NCI-H2029 (cell line): ENCODE measurements at places on chromosomes 16 and 17.

DNA sequence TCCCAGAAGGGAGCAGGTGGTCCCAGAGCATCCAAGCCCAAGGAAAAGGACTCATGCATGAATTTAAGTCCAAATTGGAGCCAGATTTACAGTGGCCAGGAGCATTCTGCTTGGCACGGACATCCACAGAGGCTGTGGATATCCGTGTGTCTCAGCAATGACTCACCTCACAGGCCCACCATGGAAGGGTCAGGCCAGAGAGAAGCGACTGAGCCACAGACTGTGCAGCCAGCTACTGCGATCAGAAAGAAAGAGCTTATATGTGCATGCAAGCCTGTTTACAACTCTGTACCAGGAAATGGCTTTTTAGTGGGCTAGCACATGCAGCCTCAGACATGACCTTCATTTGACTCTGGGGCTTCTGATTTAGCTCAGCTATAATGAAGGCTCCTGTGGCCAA, 231.0 kb downstream of the C16orf95 start:
- DNase-seq: no peak

DNA sequence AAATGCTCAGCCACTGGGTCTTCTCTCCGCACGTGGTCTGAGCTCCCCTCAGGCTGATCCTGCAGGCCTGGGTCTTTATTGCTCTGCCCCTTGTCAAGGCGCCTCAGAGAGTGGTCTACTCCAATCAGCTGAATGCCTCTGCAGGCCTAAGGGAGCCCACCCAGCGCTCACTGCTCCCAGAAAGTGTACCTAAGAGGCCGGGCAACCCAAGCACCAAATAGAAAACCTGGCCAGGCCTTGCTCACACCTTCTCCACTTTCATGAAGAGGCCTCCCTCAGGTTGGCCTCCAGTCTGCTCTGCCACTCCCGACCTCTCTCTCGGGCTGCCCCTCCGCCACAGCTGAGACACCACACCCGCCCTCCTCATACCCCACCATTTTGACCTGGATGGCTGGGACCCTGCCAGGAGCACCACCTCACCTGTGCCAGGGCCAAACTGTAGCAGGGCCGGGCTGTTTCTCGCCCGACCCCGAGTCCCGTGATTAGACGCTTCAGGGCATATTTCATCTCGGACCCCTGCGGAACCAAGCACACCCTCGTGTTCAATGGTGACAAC, 665 bp downstream of the MYBBP1A start:
- no peak for DNase-seq

GRCh38 chr17:64154717-64155116, 24.8 kb upstream of the ERN1 start:
- no peak for DNase-seq

GRCh38 chr17:41325126-41325525, 9.6 kb upstream of the KRTAP17-1 start:
- no peak for DNase-seq

DNA sequence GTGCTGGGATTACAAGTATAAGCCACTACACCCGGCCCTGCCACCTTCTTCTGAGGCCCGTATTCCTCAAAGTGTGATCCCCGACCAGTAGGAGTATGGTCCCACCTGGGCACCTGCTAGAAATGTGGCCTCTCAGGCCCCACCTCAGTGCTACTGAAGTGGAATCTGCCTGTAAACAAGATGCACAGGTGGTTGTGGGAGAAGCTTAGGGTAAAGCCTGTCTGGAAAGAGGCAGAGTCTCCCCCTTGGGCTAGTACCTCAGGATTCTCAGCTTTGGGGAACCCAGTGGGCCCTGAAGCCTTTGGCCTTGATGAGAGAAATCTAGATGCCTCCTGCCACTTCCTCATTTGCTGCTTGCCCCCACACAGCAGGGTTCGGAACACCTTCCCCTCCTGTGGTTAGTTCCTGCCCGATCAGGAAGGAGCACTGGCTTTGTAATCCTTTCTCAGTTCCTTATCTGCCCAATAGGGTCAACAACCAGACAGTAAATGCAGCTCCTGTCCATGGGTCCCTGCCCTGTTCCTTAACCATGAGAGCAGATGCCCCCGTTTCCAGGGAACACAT, 25.2 kb downstream of the TK2 start:
- no peak for DNase-seq

- no peak for DNase-seq
These were observed 10.6 kb upstream of the MFAP4 start for GRCh38 chr17:19397556-19398041.

DNA sequence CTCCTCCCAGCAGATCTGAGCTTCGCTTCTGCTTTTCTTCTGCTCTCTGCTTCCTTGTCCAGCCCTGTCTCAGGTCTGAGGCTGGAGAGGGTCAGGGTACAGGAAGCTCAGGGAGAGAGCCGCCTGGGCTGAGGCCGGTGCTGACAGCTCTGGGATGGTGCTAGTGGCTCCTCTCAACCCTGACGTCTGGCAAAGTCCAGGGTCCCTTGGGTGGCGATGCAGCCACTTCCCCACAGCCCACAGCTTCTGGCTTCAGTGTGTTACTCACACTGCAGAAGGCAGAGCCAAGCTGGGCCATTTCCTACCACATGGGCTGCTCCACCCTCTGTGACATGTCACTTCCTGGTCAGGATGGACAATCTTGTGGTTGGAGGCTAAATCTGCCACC, at the start of gene CD300C:
Gene CD300C, minus strand, starts transcription at position 273 of the 388 bp plus-strand sequence. CDS start 333 bp downstream, outside the sequence.
- DNase-seq: no peak

DNA sequence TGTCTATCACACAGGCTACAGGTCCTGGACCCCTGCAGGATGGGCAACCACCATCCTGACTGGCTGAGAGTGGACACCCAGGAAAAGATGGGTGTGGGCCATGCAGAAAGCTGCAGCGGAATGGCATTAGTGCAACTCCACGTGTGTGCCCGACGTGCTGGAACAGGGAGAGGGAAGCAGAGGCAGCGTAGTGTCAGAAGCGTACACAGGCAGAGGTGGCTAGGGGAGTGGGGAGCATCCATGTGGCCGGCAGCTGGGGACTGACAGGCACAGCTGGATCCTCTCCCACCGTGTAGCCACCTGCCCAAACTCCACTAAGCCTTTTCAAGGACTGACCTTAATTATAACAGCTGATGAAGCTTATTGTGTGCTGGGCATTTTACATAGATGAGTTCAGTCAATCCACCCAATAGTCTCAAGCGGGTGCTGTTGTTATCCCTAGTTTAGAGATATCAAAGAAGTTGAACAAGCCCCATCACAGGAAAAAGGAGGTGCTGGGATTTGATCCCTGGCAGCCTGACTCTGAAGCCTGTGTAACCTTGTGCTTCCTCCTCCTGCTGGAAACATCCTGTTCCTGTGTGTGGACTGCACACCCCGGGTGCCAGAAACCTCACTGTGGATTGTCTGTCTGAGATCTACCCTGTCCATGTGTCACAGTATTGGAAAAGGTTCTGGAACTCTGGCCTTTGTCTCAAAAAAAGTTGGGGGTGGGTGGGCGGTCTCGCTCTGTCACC, 114.0 kb downstream of the PRKCA start:
- no peak for DNase-seq

- DNase-seq: no peak
These were observed 135.6 kb downstream of the BANP start for GRCh38 chr16:88086571-88087516.

- no peak for DNase-seq
These were observed 45.8 kb downstream of the NOS2 start for GRCh38 chr17:27754549-27754948.

DNA sequence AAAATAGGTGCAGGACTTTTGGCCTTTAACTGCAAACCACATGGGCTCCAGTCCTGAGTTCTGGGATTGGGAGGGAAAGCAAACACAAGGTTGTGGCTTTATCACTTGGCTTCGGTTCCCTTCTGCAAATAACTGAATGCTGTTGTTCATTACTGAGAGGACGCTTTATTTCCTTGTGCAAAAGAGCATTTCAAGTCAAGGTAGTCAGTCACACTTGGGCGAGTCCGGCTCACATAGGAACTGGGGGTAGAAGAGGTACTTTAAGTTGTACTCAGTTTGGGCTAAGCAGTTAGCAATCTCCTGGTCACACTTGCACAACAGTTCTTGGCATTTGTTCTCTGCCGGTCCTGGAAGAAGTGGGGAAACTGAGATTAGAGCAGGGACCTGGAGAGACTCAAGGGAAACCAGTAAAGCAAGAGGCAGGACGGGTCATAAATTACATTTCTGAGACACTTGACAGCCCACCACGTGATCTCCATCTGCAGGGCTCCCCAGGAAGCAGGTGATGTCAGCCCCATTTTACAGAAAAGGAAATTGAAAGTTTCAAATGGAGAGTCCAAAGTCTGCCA, 21.6 kb downstream of the PLA2G10 start:
- DNase-seq: peak; percentile 56

- DNase-seq: no peak
These were observed 10.1 kb downstream of the HIRIP3 start for GRCh38 chr16:29985271-29985811.

DNA sequence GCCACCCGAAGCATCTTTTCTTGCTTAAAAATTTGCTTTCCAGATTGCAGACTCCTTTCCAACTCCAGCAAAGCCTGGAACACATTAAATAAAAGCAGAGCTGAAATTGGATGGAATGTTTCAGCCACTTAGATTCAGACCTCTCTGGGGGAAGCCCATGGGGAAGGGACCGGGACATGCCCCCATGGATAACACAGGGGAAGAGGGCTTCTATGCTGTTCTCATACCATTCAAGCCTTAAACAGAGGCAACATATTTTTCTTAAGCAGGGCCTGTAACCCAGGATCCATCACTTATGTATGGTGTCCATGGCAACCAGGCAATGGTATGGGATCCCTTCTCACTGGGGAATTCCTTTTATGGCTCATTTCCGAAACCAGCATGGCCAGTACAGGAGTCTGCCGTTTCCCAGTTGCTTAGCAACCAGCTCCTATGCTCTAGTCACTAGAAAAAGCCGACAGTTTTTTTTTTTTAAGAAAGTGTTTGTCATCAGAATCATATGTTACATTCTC, 62.0 kb upstream of the MARCHF10 start:
- no peak for DNase-seq

GRCh38 chr16:1781254-1781653, 1.1 kb downstream of the SPSB3 start:
- DNase-seq: no peak
